ENCODE measurements at places on chromosomes 5 and 9. TPM values are rescaled to one million over a fixed set of nuclear protein-coding genes. Genes with fewer than 3 reads are reported as not detected.

SNX24 gene
- total RNA-seq, result 3.6 TPM

GRCh38 chr9:113995401-113995800 lies 82.7 kb downstream of the AMBP start:
- DNase-seq, result no peak

GRCh38 chr5:143318270-143318669 lies 85.2 kb downstream of the NR3C1 start:
- no peak for DNase-seq

DNA sequence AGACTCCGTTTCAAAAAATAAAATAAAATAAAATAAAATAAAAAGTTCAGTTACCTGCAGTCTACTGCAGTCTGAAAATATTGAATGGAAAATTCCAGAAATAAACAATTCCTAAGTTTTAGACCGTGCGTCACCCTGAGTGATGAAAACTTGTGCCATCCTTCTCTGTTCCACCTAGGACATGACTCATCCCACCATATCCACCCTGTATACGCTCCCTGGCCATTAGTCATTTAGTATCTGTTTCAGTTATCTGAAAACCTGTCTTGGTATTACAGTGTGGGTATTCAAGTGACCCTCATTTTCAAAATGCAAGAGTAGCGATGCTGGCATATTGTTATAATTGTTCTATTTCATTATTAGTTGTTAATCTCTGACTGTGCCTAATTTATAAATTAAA lies 51.8 kb upstream of the TEX48 start:
- no peak for DNase-seq

ANKRD18A gene
- total RNA-seq, result 1.5 TPM

GRCh38 chr5:174082286-174082685 lies 36.8 kb downstream of the NSG2 start:
- no peak for DNase-seq

- DNase-seq, result no peak
These were observed 22.4 kb downstream of the DDX31 start for GRCh38 chr9:132647355-132647754.

- no peak for DNase-seq
These were observed 106.3 kb downstream of the NDUFAF2 start for GRCh38 chr5:61051267-61051666.

C9orf152 gene
- total RNA-seq, result not detected

- no peak for DNase-seq
These were observed 10.5 kb downstream of the NPR3 start for GRCh38 chr5:32721626-32722025.

SPATA31D1 gene
- total RNA-seq, result not detected

GRCh38 chr5:32020946-32021345 lies 153.2 kb downstream of the GOLPH3 start:
- DNase-seq, result no peak

GRCh38 chr9:135939351-135940265 lies 21.6 kb downstream of the UBAC1 start:
- DNase-seq, result peak; percentile 71

RGMB gene
- total RNA-seq, result 0.35 TPM

- no peak for DNase-seq
These were observed 25.6 kb downstream of the C5orf15 start for GRCh38 chr5:133942614-133943474.

GRCh38 chr9:98236901-98237487 lies 18.5 kb downstream of the TBC1D2 start:
- DNase-seq, result no peak

GRCh38 chr5:167964529-167964928 lies 326.9 kb upstream of the WWC1 start:
- no peak for DNase-seq

- no peak for DNase-seq
These were observed 83.9 kb downstream of the NR2F1-AS1 start for GRCh38 chr5:93497096-93497495.

GRCh38 chr5:38259062-38259808 lies 876 bp downstream of the EGFLAM start:
- DNase-seq, result no peak

GKAP1 gene
- total RNA-seq, result 4.0 TPM

GRCh38 chr5:115455301-115455707 lies 89.3 kb downstream of the FEM1C start:
- no peak for DNase-seq

MZB1 gene
- 2.0 TPM for total RNA-seq

- DNase-seq, result no peak
These were observed 1.5 kb downstream of the LSM11 start for GRCh38 chr5:157745041-157745456.

DNA sequence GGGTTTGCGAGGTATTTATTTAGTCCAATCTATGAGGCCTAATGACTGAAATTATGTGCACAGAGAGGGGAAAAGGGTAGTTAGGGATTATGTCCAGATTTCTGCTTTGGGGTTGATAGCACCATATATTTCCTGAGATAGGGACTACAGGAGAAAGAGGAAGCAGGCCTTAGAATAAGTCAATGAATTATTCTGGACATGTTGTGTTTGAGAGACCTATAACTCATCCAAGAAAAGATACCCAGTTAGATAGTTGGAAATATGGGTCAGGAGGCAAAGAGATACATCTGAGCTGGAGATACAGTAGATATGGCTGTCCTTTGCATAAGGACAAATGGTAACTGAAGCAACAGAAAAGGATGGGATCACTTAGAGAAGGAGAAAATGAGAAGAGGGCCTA lies 53.1 kb downstream of the NR3C1 start:
- DNase-seq, result no peak

PCDHAC2 gene
- not detected for total RNA-seq

ANKRD31 gene
- 0.12 TPM for total RNA-seq

GRCh38 chr9:137682428-137683105 lies 63.8 kb downstream of the EHMT1 start:
- DNase-seq, result no peak

MARCOL gene
- not detected for total RNA-seq

GRCh38 chr9:124454296-124454695 lies 4.0 kb downstream of the ADGRD2 start:
- DNase-seq, result no peak

PCDHA9 gene
- total RNA-seq, result not detected

- DNase-seq, result no peak
These were observed 6.3 kb downstream of the CRHBP start for GRCh38 chr5:76958991-76959767.

DNA sequence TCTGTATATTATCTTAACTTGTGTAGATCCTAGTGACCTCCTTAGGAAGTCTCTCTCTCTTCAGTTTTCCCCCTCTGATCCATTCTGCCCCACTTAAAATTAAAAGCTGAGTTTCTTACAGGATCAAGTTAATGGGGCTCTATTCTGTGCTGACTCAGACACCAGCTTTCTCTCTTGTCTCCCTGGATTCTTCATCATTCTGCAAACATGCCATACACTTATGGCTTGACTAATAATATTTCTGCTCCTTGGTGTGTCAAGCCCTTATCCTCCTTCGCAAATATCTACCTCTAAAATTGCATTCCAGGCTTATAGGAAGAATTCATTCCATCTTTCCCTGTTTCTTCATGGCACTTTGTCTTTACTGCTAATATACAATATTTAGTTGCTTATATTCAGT lies 18.1 kb downstream of the LRRC70 start:
- no peak for DNase-seq

ODF2 gene
- total RNA-seq, result 37.5 TPM

DNA sequence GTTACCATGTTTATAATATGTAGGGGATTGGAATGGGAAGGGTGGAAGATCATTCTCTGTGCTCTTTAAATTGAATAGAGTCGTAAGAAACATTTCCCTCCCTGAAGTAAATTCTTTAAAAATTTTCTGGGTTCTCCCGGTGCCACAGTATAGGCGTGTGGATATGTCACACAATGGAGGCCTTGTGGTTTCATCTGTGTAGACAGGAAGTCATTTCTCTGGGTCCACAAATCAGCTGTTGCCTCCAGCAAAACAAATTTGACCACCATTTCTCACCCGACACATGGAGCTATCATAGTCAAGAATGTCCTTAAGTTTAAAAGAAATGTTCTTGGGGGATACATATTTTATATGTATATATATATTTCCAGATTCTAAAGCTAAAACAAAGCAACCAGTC lies 17.4 kb downstream of the CEP78 start:
- no peak for DNase-seq

DNA sequence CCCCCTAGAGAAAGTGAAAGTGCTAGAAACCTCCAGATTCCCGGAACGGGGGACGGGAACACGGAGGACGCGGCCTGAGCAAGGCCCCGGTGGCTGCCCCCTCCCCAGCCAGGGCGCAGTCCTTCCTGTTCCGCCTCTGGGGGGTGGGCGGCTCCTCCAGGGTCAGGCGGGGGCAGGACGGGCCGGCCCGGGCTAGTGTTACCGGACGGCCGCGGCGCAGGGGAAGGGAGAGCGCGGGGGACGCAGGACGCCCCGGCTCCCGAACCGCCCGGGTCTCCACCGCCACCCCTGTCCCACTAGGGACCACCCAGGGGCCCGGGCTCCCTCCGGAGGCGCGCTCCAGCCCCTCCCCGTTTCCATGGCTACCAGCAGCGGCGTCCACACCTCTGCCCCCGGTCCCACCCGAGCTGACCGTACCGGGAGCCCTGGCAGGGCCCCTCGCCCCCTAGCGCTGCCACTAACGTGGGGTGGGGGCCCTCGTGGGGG lies 579 bp downstream of the SLC12A7 start:
- peak; percentile 37 for DNase-seq

GRCh38 chr9:98159301-98159700 lies 33.1 kb downstream of the CORO2A start:
- no peak for DNase-seq

- no peak for DNase-seq
These were observed 599 bp downstream of the KIAA1191 start for GRCh38 chr5:176360894-176361436.

ENHO gene
- 0.34 TPM for total RNA-seq

DNA sequence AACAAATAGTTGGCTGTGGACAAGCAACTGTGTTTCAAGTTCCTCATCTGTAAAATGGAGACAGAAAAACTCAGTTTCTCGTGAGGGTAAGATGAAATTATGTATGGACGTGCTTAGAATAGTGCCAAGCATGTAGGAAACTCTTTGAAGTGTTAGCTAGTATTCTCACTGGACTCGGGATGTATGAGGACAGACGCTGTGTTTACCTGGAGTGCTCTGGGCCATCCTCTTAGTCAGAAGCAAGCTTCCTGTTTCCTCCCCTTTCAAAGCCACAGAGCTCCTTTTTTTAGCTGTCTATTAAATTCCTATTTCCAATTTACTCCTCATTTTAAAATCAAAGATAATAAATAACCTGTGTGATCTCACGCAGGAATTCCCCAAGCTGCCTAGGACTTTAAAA lies 23.8 kb upstream of the IQGAP2 start:
- DNase-seq, result no peak

NCS1 gene
- total RNA-seq, result 1.5 TPM

- DNase-seq, result no peak
These were observed 165.1 kb downstream of the CAAP1 start for GRCh38 chr9:26727471-26727870.

CCL21 gene
- total RNA-seq, result not detected

- no peak for DNase-seq
These were observed 16.2 kb downstream of the PPP2CA start for GRCh38 chr5:134209477-134210245.

NTRK2 gene
- 0.08 TPM for total RNA-seq

DNA sequence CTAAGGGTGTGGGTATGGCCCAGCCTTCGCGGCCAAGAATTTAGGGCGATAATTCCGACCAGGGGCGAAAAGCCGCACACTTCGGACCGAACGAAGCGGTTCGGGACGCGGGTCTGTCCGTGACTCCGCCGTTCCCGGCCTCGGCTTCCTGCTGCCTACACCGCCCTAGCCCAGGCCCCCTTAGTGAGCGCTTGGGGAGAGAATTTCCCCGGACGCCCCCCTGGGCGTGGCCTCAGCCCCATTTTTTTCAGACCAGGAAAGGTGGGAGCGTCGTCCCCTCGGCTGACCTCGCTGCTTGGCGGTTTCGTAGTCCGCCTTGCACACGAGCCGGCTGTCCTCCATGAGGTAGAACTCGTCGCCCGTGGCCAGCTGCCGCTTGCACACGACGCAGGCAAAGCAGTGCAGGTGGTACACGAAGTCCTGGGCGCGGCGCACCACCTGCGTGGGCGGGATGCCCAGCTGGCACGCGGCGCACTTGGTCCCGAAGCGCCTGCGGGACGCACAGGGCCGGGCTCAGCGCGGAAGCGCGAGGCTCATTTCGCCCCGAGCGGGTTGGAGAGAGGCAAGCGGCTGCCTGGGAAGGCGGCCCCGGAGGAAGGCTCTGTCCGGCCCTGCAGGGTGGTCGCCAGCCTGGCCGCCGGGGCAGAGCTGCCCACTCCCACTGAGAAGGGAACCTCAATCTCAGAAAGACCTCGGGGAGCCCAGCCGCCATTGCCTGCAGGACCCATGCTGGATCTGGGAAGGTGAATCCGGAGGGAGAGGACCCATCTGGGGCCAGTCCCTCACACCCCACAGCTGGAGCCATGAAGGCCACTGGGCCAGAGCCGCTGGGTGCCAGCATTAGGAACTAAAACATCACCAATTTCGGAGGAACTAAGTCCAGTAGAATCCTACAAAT lies 5.3 kb downstream of the LHX3 start:
- DNase-seq, result no peak

GRCh38 chr5:149651686-149652085 lies 70.4 kb downstream of the ARHGEF37 start:
- no peak for DNase-seq

Data from natural killer cell (primary cell).